Mesenteric fat pad (tissue), 1 donor: ENCODE measurements at places on chromosomes 3 and 15. TPM values are rescaled to one million over a fixed set of nuclear protein-coding genes. Genes with fewer than 3 reads are reported as not detected.

- DNase-seq: no peak
Observed at GRCh38 chr3:64190517-64191515, 34.5 kb downstream of the PRICKLE2 start.

The CCR8 gene
- total RNA-seq: not detected

DNA sequence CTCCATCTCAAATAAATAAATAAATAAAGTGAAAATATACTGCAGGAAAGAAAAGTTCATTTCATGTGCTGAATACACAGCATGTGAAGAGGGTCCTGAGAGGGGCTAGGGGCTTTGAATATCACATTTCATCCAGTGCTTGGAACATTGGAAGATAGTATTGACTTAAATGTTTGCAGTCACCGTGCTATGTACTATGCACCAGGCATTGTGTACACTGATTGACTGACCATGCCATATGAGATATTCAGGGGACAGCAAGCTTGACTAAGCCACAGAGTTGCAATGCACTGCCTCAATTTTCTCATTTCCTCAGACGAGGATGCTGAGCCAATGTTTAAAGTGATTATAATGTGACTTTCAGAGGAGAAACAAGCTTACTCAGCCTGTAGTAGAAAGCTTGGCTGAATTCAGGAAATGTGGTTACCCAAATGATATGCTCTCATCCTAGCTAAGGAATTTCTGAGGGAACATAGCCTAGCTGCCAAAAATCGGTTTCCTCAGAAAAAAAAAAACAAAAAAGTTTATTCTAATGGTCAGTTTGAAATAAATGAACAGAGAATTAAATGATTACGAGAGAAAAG, 557.9 kb downstream of the FGF12 start:
- DNase-seq: no peak

DNA sequence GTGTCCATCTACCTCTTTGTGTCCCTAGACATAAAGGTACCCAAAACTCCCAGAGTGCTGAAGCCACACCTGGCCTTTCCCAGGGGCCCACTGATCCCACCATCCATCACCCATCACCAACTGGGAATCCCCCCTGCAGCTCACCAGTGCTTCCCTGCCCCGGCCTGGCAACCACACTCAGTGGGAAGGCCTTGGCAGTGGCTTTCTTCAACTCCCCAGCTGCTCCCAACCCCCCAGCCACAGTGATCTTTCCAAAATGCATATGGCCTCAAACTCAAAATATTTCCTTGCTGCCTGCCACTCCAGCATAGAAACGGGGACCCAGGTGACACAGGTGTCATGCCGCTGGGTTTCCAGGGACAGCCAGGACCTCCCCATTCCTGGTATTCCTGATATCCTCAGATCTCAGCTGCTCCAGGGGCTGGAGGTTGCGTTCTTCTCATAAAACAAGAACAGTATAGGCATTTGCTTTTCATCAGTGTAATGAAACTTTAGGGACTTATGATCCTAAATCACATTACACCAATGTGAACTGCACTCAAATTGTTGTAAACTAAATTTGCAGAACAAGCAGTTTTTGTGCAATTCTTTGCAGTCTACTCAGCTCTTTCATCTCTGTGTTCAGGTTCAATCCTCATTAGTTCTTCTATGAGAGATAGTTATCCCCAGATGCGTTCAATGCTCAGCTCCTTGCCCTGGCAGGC, 1.3 kb downstream of the OCA2 start:
- no peak for DNase-seq

The NANOGP8 gene
- total RNA-seq: not detected

The CCDC54 gene
- not detected for total RNA-seq

- no peak for DNase-seq
Observed at GRCh38 chr15:74763416-74763815, 14.8 kb downstream of the CYP1A2 start.

The GP5 gene
- not detected for total RNA-seq

The MUC20 gene
- total RNA-seq: 2.0 TPM

DNA sequence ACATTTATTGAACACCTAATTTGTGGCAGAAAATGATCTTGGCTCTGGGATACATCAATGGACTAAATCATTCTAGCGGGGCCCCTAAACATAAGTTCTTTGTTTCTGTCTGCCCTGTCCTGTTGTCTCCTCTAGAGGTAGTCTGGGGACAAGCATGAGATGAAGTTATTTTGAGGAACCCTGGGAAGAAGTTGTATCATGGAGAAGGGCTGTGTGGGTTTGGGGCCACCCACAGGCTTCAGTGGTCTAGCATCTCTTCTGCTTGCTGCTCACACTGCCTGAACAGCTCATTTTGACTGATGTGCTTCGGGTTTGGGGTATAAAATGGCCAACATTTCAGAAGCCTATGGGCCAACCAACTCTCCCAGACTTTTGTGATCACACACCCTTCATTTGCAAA, 50.3 kb upstream of the OSBPL11 start:
- DNase-seq: no peak

DNA sequence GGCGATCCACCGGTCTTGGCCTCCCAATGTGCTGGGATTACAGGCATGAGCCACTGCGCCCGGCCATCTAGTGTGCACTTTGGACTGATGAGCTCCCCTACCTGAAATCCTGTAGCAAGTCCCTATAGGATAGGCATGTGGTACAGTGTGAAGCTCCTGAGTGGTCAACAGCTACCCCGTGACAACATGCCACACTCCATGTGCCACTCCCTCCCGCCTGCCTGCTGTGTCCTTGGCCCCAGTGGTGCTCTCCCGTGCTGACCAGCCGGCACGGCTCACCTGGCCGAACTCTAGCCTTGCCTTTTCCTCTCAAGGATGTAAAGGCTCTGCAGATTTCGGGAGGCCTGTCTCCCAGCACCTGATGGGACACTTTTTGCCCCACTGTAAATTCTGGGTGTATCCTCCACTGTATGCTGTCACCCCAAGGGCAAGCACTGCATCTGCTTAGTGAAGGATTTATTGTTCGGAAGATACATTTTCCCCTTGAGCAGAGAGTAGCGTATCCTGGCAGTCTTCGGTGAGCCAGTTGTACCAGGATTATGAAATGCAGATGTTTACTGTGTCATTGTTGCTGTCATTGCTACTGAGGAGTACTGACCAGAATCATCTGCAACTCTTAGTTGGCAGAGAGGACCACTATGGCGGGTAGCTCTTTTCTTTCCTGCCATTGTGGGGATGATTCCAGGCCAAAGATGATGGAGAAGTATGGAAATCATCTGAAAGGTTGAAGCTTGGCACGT, 64.7 kb downstream of the IGF1R start:
- DNase-seq: no peak

The TMEM108 gene
- total RNA-seq: 1.5 TPM

DNA sequence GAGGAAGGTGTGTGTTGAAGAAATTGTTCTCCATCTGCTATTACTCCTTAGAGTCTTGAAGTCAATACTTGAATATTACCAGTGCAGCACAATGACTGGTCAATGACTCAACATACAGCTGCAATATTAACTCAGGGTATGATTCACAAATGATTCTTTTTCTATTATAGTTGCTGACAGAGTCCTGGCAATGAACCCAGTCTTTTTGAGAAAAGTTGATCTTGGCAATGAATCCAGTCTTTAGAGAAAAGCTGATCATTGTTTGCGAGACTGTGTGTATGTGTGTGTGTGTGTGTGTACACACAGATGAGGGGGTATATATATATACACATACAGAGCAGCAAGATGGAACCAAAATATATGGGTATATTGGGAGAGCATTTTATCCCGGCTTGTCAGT, 315.1 kb downstream of the ZNF385D start:
- no peak for DNase-seq

The EFCC1 gene
- 1.8 TPM for total RNA-seq

DNA sequence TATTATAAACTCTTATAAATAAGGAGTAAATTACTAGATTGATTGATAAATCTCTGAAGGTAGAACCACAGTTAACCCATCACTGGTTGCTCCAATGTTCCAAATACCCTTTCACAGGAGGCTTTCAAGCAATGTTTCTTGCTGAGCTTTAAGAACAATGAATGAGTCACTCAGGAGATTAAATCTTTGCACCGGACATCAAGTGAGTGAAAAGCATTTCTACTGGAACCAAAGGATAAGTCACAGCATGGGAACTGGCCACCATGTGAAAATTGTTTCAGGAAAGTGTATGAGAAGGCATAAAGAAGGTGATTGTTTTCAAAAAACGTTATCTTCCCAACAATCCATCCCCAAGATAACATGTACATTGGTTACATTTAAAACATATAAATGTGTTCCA, 90.6 kb downstream of the CNTN3 start:
- DNase-seq: no peak

- no peak for DNase-seq
Observed at GRCh38 chr15:26049900-26050657, 187.0 kb upstream of the ATP10A start.

GRCh38 chr15:73924171-73924921, 1.9 kb upstream of the LOXL1 start:
- no peak for DNase-seq

DNA sequence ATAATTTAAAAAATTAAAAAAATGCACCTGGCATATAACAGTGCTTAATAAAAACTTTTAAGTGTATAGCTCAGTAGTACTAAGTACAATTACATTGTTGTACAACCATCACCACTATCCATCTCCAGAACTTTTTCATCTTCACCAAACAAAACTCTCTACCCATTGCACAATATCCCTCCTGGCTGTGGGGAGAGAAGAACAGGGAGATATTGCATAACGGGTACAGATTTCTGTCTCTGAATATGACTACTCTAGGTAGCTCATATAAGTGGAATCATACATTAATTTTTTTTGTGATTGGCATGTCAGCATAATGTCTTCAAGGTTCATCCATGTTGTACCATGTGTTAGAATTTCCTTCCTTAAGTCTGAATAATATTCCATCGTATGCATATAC, 91.0 kb upstream of the PLAAT1 start:
- DNase-seq: no peak

DNA sequence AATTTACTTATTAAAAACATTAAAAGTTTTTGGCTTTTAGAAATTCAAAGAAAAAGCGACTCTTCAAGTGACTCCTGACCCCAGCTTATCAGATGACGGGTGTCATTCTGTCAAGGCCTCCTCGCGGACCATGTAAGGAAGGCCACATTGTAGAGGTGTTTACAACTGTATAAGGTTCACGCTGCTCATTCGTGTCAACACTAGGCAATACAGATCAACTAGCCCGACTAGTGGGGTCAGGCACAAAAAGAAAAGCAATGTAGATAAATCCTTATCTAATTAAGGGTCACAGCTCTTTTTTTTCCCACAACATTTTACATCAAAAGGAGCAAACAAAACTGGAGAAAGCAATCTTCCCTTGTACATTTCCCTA, 207.5 kb upstream of the NR2F2 start:
- no peak for DNase-seq

DNA sequence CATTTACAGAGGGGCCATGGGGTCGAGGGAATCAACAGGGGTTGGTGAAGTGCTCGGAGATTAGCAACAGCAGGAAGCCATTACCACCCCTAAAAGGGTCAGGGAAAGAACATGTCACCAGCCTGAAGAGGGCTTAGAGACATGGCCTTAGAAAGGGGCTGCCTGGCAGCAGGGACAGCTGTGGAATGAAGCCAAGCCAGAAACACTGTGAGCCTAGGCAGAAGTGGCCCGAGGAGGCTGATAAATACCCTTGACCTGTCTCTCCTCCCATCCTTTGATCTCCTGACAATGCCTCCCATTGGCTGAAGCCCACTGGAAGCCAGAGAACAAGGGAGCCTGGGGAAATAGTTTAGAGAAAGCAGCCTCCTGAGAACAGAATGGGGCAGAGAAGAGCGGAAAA, 31.4 kb downstream of the GPD1L start:
- DNase-seq: no peak

The CERS3 gene
- not detected for total RNA-seq

DNA sequence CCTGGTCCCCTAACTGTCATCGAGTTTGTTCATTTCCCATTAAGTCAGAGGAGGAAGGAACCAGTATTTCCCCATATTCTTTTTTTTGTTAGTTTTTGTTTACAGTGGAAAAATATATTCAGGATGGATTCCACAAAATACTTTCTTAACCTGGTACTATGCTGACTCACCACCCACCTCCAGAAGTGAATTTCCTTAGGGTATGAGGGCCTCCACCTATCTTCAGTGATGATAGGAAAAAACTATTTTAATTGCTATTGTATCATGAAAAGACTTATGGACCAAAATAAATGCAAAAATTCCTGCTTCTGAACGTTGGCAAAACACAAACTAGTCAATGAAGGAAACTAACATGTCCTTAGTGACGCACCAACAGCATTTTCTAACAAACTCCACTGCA, 64.2 kb upstream of the FOXP1 start:
- DNase-seq: no peak

The ATP8B4 gene
- total RNA-seq: 31.5 TPM

The SPSB4 gene
- total RNA-seq: 1.1 TPM

DNA sequence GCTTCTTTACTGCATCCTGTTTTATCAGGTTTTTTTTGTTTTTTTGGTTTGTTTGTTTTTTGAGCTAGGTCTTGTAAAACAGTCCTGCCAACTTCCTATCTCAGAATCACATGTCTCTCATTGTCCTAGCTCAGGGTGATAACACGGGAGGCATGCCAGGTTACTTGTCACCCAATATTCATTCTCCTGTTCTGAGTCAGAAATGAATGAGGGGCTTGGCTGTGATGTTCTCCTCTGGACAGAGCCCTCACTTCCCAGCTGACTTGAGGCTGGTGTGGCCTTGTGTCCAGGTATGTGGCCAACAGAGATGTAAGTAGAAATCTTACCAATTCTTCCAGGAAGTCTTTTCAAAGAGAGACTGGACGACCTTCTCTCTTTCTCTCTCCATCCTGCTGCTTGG, 317.0 kb downstream of the GABRB3 start:
- no peak for DNase-seq

The TADA3 gene
- 40.4 TPM for total RNA-seq

DNA sequence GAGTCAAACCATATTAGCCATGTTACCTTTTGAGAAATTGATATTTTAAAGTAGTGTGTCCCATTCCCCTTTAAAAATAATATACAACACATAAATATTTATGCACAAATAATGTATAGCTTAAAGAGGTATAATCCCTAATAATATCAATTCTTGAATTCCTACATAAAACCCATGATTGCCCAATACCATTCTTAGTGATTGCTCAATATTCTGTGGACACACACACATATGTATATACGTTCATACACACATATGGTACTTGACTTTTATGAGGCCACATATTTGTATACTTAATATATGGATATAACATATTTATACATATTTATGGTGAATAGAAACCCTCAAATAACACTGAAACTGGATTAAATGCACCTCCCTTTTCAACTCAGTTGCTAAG, 367.4 kb downstream of the ZBBX start:
- DNase-seq: no peak

The METTL6 gene
- total RNA-seq: 12.1 TPM

- no peak for DNase-seq
Observed at GRCh38 chr3:151008699-151009098, 36.2 kb upstream of the CLRN1 start.

DNA sequence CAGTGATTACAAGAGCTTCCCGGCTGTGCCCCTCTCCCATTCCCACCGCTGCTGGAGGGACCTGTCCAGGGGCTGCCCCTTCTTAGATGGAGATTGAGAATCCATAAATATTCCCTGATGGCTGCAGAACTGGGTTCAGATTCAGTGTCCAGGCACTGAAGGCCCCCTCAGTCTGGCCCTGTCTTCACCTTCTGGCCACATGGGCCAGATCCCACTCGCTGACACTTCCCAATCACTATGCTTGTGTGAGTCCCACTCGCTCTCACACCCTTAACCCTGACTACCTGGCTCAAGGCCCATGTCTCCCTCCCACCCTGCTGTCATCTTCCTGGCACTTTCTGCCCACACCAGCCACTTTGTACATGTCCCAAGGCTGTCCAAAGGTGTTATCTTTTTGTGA, 15.5 kb upstream of the MRPS22 start:
- peak; percentile 74 for DNase-seq
